ENCODE measurements at places on chromosomes 5 and 9.

DNA sequence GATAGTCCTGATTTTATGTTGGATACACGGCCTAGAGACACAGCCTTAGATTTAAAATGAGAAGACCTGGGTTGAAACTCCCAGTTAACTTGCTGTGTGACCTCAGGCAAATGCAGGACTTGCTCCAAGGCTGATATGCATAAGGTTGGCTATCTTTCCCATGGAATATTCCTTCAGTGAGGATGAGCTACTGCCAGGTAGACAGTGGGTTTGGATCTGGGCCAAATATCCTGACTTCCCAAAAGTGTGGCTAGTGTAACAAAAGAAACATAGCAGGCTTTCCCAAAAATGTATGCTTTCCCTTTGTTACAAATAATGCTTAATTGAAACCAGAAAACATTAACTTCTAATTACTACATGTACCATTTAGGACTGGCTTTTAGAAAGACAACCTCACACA lies 697 bp upstream of the XPA start:
- H3K27me3 ChIP-seq: no peaks in the 10 kb centered on the region
- H3K36me3 ChIP-seq: no peaks in the 10 kb centered on the region
- no peak for DNase-seq

- no peaks in the 10 kb centered on the region for H3K36me3 ChIP-seq
- no peaks in the 10 kb centered on the region for H3K27me3 ChIP-seq
- no peaks in the 10 kb centered on the region for H3K4me1 ChIP-seq
- peak; percentile 80 for DNase-seq
- H3K4me3 ChIP-seq: no peak overlapping the region
These were observed 6.8 kb upstream of the TOR2A start for GRCh38 chr9:127741831-127742434.

DNA sequence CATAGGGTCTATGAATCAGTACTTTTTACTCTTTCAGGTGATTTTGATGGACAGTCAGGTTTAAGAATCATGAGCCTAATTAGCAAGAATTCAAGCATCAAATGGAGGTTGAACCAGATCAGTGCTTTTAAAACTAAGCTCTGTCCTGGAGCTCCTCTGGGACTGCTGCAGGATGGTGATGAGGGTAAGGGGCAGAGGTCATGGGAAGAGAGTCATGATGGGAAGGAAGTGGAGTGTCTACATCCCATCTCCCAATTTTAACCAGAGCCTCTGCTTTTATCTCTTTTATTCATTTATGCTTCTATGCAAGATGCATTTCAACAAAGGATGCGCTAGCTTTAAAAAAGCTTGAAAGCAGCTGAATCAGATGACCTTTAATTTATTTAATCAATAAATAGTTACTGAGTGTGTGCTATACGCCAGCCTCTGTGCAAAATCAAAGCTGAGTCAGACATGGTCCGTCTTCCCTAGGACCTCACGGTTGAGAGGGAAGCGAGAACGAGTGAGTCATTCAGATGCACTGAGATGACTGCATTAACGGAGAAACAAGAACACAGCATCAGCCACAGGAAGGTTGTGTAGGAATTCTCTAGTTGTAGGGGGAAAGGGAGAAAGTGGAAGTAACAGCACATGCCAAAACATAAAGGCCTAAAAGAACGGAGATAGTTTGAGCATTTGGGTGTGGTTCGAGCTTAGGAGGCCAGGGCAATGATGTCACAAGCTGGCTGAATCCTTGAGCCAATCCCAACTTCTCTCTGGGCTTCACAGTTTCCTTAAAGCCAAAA lies 441.6 kb upstream of the BRINP1 start:
- H3K36me3 ChIP-seq: no peaks in the 10 kb centered on the region
- no peak for DNase-seq
- H3K4me3 ChIP-seq: no peak overlapping the region
- no peaks in the 10 kb centered on the region for H3K4me1 ChIP-seq
- H3K27ac ChIP-seq: no peak overlapping the region
- H3K27me3 ChIP-seq: no peaks in the 10 kb centered on the region

GRCh38 chr5:87372705-87373104 lies 40.0 kb downstream of the CCNH start:
- no peak overlapping the region for H3K27ac ChIP-seq
- H3K27me3 ChIP-seq: no peaks in the 10 kb centered on the region
- no peak overlapping the region for H3K4me3 ChIP-seq
- no peaks in the 10 kb centered on the region for H3K4me1 ChIP-seq
- H3K36me3 ChIP-seq: peaks cover 8% of the 10 kb centered on the region

- H3K36me3 ChIP-seq: no peaks in the 10 kb centered on the region
- no peaks in the 10 kb centered on the region for H3K4me1 ChIP-seq
- DNase-seq: no peak
- H3K27me3 ChIP-seq: no peaks in the 10 kb centered on the region
- no peak overlapping the region for H3K4me3 ChIP-seq
These were observed 69.1 kb downstream of the XRCC4 start for GRCh38 chr5:83146441-83146840.

GRCh38 chr5:164809821-164810220 lies 1304.4 kb downstream of the MAT2B start:
- no peak overlapping the region for H3K4me3 ChIP-seq
- H3K36me3 ChIP-seq: no peaks in the 10 kb centered on the region
- H3K27me3 ChIP-seq: no peaks in the 10 kb centered on the region
- no peaks in the 10 kb centered on the region for H3K4me1 ChIP-seq

GRCh38 chr9:113625486-113625885 lies 162.0 kb downstream of the RGS3 start:
- no peaks in the 10 kb centered on the region for H3K4me1 ChIP-seq
- no peak overlapping the region for H3K27ac ChIP-seq
- H3K27me3 ChIP-seq: no peaks in the 10 kb centered on the region
- DNase-seq: no peak
- no peaks in the 10 kb centered on the region for H3K36me3 ChIP-seq

GRCh38 chr9:2957656-2958200 lies 113.8 kb upstream of the PUM3 start:
- no peaks in the 10 kb centered on the region for H3K36me3 ChIP-seq
- H3K4me1 ChIP-seq: no peaks in the 10 kb centered on the region
- no peak overlapping the region for H3K27ac ChIP-seq
- H3K27me3 ChIP-seq: no peaks in the 10 kb centered on the region
- no peak for DNase-seq

DNA sequence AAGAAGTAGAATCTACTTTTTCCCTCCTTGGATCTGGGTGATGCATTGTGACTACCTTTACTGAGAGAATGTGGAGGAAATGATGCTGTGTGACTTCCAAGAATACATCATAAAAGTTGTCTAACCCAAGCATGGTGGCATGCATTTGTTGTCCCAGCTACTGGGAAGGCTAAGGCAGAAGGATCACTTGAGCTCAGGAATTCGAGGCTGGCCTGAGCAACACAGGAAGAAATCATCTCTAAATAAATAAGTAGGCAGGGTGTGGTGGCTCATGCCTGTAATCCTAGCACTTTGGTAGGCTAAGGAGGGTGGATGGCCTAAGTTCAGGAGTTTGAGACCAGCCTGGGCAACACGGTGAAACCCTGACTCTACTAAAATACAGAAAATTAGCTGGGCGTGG lies 143.2 kb upstream of the VLDLR start:
- no peaks in the 10 kb centered on the region for H3K36me3 ChIP-seq
- no peaks in the 10 kb centered on the region for H3K27me3 ChIP-seq
- no peak for DNase-seq

DNA sequence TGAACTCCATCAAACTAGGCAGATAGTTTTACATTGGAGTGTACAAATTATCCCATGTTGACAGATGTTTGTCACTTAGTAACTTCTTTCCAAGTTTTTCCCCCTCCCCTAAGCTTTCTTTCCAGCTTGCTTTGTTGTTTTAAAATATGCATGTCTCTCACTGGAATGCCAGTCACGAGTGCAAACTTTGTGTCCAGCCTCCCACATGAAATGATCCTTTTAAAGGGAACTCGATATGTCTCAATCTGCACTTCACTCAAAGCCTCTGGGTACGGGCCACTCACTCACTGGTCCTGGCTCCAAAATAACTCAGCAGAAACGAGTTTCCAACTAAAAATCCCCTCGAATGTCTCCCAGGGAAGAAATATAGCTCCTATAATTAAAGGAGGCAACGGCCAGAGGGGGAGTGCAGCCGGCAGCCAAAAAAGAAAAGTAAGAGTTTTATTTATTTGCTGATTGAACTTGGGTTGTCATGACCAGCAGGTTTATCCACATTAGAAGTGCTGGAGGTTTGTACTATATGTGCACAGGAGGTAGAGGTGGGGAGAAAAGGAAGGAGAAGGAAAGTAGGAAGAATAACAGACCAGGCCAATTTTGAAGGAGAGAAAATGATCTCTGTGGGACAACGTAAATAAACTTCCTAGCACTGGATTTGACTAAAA lies 17.5 kb downstream of the NR2F1 start:
- DNase-seq: no peak
- H3K27me3 ChIP-seq: peaks cover 95% of the 10 kb centered on the region
- no peak overlapping the region for H3K4me3 ChIP-seq
- H3K36me3 ChIP-seq: no peaks in the 10 kb centered on the region
- H3K27ac ChIP-seq: no peak overlapping the region
- no peaks in the 10 kb centered on the region for H3K4me1 ChIP-seq

GRCh38 chr9:21324047-21324446 lies 11.2 kb downstream of the KLHL9 start:
- DNase-seq: no peak
- no peak overlapping the region for H3K27ac ChIP-seq
- H3K36me3 ChIP-seq: no peaks in the 10 kb centered on the region

- H3K4me1 ChIP-seq: peaks cover 4% of the 10 kb centered on the region
- DNase-seq: no peak
- H3K27ac ChIP-seq: peak overlapping the region; percentile 99
These were observed 4.7 kb downstream of the KLF9 start for GRCh38 chr9:70409800-70410199.

DNA sequence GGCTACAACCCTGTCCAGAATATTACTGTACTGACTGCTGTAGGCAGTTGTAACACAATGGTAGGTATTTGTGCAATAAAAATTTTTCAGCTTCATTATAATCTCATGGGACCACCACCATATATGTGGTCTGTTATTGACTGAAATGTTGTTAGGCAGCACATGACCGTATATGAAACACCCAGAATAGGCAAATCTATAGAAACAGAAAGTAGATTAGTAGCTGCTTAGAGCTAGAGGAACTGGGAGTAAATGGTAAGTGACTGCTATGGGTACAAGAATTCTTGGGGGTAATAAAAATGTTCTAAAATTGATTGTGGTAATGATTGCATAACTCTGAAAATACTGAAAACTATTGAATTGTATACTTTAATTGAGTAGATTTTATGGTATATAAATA lies 185.7 kb downstream of the ESM1 start:
- H3K36me3 ChIP-seq: no peaks in the 10 kb centered on the region
- no peaks in the 10 kb centered on the region for H3K27me3 ChIP-seq
- no peak for DNase-seq
- no peak overlapping the region for H3K27ac ChIP-seq
- no peaks in the 10 kb centered on the region for H3K4me1 ChIP-seq

DNA sequence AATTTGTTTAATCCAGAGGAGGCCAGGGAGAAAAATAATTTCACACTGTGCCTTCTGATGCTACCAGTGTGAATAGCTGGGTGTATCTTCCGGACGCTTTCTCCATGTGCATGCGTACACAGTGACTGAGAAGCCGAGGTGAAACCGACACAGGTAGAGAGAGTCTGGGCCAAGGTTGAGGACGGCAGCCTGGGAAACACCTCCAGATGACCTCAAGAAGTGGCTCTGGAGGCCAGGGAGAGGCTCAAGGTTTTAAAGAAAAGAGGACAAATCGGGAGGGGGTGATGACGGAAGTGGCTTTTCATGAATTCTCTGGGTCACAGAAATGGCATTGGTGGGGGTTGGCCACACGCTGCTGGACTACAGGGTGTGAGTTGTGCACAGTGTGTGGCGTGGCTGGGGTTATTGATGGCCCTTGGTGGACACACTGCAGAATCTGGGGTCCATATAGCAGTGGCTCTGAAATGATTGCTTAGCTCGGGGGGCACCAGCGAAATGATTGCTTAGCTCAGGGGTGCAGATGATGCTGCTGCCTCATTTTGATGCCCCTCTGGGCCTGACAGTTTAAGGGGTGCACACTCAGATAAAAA lies 34.1 kb upstream of the LRRC14B start:
- no peak overlapping the region for H3K27ac ChIP-seq
- H3K4me3 ChIP-seq: no peak overlapping the region
- DNase-seq: peak; percentile 8
- no peaks in the 10 kb centered on the region for H3K27me3 ChIP-seq
- H3K36me3 ChIP-seq: no peaks in the 10 kb centered on the region

DNA sequence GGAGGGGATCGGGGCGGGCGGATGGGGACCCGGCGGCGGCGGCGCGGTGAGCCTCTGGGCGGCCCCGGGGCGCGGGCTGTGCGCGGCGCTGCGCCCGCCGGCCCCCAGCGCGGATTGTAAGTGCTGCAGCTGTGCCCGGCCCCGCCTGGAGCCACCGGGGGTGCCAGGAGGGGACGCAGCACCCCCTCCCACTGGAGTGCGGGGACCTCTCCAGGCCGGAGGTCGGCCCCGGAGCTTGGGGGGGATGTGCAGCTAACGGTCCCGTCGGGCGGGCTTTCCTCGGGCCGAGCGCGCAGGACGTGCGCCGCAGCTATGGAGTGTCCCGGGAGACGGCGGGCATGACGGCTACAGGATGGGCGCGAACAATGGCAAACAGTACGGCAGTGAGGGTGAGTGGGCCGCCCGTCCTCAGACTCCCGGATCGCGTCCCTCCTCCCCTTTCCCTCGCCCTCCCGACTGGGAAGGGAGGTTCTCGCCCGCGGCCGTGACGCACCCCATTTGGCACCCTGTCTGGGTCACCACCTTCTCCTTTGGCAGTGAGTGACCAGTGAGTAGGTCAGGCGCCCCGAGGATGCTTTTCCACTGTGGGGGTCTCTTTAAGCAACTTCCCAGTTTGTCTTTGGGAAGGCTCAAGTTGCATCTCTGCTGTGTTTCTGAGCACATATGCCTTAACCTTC lies 483 bp downstream of the FBXL7 start:
- no peaks in the 10 kb centered on the region for H3K4me1 ChIP-seq
- H3K4me3 ChIP-seq: peak overlapping the region; percentile 38
- peak; percentile 39 for DNase-seq
- H3K27me3 ChIP-seq: peaks cover 12% of the 10 kb centered on the region

DNA sequence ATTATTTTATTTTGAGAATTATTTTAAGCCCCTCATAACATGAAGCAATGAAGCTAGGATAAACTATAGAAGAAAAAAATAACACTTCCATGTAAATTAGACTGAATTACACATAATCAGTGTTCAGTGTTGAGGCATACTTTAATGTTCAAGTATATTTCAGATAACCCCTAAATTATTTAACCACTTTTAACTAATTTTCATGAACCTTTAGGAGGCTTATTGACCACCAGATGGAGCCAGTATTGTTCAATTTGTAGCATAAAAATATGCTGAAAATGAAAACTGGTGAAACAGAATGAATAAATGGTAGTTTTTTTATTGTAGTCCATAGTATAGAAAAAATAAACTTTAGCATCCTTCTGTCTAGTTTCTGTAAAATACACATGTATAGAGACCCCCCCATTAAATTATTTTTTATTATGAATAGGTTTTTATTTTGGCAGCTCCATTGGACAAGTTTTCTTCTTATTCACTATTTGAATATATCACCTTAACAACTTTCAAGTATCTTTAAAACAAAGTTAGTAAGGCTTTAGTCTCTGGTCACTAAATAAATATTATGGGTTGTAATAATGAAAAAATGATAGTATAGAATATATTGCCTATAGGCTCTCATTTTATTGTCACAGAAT lies 190.1 kb downstream of the CWC27 start:
- no peak overlapping the region for H3K4me3 ChIP-seq
- no peak overlapping the region for H3K27ac ChIP-seq
- H3K27me3 ChIP-seq: no peaks in the 10 kb centered on the region
- H3K4me1 ChIP-seq: no peaks in the 10 kb centered on the region
- no peak for DNase-seq
- no peaks in the 10 kb centered on the region for H3K36me3 ChIP-seq

- H3K27ac ChIP-seq: no peak overlapping the region
- H3K4me3 ChIP-seq: no peak overlapping the region
- H3K27me3 ChIP-seq: no peaks in the 10 kb centered on the region
- H3K36me3 ChIP-seq: no peaks in the 10 kb centered on the region
These were observed 403.5 kb downstream of the ZNF608 start for GRCh38 chr5:124342986-124343385.

Measured in colonic mucosa (tissue), 4 donors.